Activated T-cell treated with anti-CD3 and anti-CD28 coated beads, Interleukin-2, amount 50 U/mL, for 4 hours (primary cell): ENCODE measurements at places on chromosomes 7 and 10. TPM values are rescaled to one million over a fixed set of nuclear protein-coding genes. Genes with fewer than 3 reads are reported as not detected.

RAPGEF5 gene
- 1.3 TPM for total RNA-seq

VIPR2 gene
- total RNA-seq = 0.26 TPM

LDB1 gene
- 56.2 TPM for total RNA-seq

PTPN12 gene
- total RNA-seq = 5.9 TPM

UNCX gene
- not detected for total RNA-seq

CYP2C19 gene
- total RNA-seq = not detected

GRCh38 chr10:97981816-97982215, 48.6 kb downstream of the CRTAC1 start:
- DNase-seq = no peak

- no peak for DNase-seq
These were observed 41.7 kb upstream of the DPYSL4 start for GRCh38 chr10:132145002-132145401.

DNA sequence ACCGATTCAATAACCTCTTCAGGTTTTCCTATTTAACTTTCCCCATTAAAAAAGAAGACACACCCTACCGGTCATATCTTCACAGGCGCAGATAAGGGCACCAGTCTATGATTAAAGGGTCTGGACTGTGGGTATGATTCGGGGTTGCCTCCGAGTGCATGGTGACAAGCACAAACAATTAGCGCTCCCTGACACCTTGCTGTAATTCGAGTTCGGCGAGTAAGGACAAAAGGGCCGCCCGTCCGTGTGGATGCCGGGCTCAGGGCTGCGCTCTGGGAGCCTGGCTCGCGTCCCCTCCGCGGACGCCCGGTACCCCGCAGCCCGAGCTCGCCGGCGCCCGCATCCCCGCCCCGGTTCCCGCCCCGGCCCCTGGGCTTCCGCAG, 111.9 kb upstream of the RHEB start:
- DNase-seq = peak; percentile 18

- no peak for DNase-seq
These were observed 622 bp upstream of the COL1A2 start for GRCh38 chr7:94394109-94394436.

DNA sequence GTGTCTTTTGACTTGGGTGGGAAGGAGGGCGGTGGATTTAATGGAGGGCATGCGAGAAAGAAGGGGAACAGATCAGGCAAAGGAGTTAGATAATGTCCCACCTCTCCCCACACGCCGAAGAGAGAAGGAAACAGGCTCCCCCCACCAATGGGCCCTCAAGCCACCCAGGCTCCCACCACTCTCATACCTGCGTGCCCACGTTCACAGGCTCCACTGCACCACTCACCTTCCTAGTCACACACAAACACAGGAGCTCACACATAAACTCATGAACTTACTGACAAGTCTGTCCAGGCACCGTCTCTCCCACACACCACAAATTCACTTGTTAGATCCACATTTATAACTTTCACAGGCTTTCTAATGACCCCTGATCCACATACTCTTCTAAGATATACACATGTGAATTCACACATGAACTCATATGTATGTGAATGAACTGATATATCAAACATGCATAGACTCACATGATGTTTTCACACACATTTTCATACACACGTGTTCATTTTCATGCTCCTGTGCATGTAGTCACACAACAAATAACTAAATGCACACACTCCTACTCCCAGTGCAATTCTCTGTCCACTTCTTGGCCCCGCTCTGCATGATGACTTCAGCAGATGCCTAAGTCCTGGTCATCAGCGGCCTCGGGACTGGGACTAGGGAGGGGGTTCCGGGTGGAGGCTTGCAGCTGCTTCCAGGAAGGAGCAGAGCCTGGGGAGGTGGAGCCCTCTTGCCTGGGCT, 1.5 kb downstream of the LZTS2 start:
- DNase-seq = no peak

DNA sequence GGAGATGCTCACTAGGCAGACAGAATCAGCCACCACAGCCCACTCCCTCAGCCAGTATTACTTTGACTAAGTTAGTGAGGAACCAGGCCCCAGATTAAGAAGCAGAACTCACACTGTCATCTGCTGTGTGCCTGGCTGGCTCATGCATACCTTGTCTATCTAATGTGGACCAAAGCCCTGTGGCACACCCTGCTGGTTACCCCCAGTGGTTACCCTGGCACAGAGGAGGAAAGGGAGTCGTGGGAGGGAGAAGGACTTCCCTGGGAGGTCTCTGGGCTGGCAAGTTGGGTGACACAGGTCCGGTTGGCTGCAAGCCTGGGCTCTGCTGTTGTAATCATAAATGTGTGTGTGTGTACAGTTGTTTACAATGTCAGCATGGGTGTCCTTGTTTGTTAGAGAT, 7.5 kb upstream of the SH2D4B start:
- DNase-seq = peak; percentile 27

DNA sequence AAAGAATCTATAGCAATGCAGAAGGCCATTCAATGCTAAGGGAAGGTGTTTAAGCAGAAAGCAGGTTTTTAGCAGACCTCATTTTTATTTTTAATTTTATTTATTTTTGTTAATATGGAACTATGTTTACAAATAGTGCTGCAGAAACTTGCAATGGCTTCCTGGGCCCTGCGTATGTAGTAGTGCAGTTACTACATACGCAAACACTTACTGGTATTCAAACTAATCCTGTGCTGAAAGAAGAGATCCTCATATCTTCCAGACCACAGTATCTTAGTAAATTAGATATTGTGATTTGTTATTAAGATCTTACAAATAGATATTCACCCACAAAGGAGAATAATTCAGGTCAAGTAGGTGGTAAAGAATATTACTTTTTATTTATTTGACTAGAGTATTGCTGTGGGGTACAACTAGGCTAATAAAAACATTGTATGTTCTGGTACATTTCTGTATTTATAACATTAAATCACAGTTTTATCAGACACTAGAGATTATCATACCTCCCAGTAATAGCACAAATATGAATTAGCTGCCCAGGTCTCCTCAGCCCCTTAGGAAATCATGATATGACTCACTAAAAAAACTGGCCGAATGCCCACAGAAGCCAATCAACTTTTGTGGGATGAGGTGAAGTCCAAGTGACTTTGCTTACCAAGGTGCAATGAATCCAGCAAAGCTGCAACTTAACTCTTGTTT, 57.6 kb downstream of the RNLS start:
- DNase-seq = no peak

DNA sequence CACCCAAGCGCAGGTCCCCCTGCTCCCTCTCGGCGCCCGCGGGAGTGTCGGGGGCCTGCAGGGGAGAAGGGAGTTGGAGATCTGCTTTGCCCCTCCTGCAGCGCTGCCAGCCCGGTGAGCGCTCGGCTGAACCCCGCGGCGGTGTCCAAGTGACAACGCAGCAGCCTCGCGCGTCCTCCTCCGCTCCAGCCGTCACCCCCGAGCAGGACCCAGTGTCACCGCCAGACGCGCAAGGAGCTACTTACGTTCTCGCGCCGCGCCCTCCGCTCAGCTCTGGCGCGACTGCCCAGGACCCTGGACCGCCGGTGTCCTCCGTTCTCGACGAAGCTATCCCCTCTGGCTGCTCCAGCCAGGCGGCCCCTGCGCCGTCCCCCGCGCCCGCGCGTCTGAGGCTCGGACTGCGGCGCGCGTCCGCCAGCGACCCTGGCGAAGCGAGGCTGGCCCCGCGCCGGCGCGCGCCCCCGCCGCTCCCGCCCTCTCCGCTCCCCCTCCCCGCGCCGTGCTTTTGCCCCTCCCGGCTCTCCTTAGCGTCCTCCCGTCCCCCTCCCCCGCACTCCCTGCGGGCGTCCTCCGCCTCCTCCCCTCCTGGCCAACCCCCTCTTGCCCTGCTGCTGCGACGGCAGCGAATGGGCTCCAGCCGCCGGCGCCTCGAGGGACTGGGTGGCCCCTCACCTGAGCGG, at the start of gene NRCAM:
TSS of gene NRCAM (minus strand) at position 439 of the 680 bp plus-strand sequence. CDS start 216,372 bp downstream, outside the sequence.
- DNase-seq = peak; percentile 7

GRCh38 chr10:93876381-93876780, 17.4 kb upstream of the SLC35G1 start:
- DNase-seq = no peak
